ENCODE measurements at places on chromosomes 11 and 22.

- no peak for DNase-seq
These were observed at the start of gene DNHD1 for GRCh38 chr11:6497069-6497839. Gene DNHD1 (plus strand): TSS chr11:6497280. CDS start chr11:6498216, 936 bp downstream.

DNA sequence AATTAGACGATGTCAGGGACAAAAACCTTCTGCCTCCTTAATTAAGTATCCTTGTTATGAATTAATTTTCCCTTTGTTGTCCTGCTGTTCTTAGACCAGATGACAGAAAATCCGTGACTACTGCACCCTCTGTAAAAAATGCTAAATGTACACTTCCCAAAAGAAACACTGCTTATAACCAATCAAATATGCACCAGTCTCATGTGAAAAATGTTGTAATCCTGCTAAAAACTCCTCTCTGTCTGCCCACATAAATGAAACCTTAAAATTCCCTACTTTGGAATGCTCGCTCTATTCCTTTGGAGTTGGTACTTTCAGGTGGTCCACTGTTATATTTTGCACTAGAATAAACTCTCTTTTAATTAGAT lies 366.8 kb upstream of the CCDC179 start:
- no peak for DNase-seq

DNA sequence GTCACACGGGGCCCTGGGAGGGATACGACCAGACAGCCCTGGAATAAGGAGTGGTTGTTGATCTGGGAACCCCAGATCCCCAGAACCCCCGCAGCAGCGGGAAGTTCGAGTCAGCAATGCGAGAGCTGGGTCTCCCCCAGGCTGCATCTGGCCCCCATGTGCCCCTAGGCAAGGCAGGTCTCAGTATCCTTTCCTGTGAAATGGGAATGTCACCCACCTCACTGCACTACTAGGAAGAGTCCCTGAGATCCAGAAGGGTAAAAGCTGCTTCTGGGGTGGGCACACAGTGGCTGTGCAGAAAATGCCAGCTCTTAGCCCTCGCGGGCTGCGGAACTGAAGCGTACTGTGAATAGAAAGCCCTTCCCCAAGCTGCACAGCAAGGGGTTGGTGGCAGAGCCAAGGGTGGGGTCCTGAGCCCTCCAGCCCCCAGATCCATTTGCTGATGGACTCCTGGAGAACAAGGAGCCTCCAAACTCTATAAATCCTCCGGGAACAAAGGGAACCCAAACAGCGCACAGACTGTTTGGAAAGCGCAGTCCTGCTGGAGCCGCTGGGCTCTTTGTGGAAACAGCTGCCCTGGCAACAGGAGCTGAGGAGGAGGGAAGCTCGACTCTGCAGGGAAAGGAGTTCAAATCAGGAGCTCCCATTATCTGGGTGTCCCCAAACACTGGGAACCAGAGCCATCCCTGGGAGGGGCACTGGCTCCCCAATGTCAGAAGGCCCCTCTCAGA lies 68.2 kb upstream of the SHISAL1 start:
- DNase-seq, result no peak

DNA sequence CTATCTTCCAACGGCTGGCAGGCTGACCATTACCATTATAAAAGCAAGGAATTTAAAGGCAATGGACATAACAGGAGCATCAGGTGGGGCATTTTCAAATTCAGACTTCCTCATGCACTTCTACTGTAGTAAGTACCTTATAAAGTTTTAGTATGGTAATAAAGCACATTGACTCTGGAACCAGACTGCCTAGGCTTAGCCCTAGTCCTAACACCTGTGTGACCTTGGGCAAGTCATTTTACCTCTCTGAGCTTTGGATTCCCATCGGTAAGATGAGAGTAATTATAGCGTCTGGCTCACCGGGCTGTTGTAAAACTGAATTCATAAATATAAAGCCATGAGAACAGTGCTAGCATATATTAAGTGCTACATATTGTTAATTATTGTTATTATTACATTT lies 69.2 kb upstream of the OLFML1 start:
- no peak for DNase-seq
